ENCODE measurements at places on chromosomes 16 and 17.

- ATAC-seq: no peak
Measured at GRCh38 chr17:15981208-15981607, 18.3 kb downstream of the ZSWIM7 start.

DNA sequence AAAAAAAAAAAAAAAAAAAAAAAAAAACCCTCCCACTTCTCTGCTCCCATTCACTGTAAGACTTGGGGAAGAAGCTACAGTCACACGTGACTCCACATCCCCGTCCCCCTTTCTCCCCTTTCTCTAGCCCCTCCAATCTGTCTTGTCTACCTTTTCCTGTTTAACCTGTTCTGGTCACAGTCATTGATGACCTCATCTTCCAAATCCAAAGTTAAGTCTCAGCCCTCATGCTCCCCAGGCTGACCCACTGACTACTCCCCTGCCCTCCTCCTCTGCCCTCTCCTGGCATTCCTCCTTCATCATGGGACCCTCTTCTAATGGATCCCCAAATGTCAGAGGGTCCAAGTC, 1.6 kb upstream of the CDH5 start:
- no peak for ATAC-seq

GRCh38 chr16:81633147-81633619, 145.9 kb upstream of the PLCG2 start:
- ATAC-seq: no peak

GRCh38 chr16:51129105-51129504, 22.0 kb downstream of the SALL1 start:
- no peak for ATAC-seq

- peak; percentile 75 for ATAC-seq
Measured at GRCh38 chr17:77118251-77118928, 22.4 kb upstream of the SEC14L1 start.

- ATAC-seq: no peak
Measured at GRCh38 chr17:73588301-73588846, 55.9 kb downstream of the SDK2 start.

DNA sequence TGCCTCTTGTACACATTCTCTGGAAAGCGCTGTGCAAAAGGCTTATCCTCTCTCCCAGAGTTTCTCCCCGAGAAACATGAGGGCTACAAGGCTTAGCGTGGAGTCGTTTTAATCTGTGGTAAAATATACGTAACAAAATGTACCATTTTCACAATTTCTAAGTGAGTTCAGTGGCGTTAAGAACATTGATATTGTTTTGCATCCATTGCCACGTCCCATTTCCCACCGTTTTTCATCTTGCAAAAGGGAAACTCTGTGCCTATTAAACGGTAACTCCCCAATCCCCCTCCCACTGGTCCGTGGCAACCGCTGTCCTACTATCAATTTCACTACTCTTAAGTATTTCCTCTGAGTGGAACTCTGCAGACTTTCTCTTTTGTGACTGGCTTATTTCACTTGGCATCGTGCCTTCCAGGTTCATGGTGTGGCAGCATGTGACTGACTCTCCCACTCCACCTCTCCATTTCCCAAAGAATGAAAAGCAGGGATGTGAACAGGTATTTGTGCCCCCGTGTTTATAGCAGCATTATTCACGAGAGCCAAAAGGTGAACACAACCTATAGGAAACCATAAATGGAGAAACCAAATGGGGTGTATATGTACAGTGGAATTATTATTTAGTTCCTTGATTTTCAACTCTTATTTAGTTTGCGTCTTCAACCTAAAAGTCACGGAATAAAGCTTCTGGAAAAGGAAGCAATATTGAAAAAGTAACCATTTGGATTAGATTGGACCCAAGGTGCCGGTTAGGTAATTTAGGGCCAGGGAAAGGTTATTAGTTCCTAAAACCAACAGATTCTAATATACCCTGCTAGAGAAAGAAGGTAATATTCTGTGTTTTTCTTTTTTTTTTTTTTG, 1.1 kb upstream of the USP32 start:
- ATAC-seq: no peak

GRCh38 chr17:67441052-67441895, 64.2 kb downstream of the PITPNC1 start:
- peak; percentile 95 for ATAC-seq

GRCh38 chr17:35341411-35341992, 31.9 kb downstream of the SLFN11 start:
- ATAC-seq: no peak

DNA sequence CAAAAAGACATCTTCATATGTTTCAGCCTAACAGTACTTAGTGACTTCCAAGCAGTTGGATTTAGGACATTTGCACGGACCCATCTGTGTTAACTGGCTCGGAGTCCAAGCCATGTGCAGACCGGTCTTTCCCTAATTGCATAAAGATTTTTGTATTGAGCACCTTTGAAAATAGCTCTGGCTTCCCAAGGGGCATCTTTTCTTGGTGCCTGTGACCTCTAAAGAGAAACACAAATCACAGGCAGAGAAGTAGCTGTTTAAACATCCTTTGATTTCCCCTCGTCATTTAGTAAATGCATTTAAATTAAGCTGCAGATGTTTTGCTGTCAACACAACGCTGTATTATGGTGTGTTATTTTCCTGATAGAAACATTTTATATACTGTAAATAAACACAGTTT, 288.2 kb upstream of the SALL1 start:
- ATAC-seq: no peak

- no peak for ATAC-seq
Measured at GRCh38 chr17:75135946-75136345, 4.4 kb upstream of the NT5C start.

GRCh38 chr16:84177741-84178073, 9.2 kb downstream of the TAF1C start:
- ATAC-seq: peak; percentile 7

DNA sequence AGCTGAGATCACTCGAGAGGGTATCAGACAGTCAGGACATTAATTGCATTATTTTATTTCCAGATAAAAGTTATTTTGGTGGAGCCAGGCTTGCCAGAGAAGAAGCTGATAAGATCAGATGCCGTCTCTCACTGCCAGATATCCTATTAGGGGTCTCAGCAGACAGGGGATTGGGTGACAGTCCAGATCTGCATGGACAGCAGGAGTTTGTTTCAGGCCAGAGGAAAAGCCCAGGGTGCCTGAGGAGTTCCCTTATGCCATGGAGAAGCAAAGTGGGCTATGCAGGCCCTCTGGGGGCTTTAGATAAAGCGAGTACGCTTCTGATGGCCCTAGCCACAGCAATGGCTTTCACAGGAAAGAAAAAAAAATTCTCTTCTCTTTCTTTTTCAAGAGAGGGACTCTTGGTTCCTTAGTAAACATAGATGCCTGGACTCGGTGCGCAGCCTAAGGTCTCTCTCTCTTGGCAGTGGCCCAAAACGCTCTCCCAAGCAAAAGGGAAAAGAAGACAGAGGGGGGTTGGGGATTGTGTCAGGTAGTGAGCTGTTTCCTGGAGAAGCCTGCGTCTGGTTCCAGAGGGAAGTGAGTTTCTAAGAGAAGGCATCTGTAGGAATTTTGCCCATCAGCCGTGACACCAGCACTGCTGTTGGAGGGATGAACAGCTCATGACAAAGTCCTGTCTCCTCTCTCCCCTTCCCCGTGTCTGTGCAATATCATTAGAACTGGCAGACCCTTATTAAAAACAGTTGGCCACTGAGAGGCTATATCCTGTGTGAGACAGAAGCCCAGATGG, 166.3 kb upstream of the FOXF1 start:
- ATAC-seq: peak; percentile 50

DNA sequence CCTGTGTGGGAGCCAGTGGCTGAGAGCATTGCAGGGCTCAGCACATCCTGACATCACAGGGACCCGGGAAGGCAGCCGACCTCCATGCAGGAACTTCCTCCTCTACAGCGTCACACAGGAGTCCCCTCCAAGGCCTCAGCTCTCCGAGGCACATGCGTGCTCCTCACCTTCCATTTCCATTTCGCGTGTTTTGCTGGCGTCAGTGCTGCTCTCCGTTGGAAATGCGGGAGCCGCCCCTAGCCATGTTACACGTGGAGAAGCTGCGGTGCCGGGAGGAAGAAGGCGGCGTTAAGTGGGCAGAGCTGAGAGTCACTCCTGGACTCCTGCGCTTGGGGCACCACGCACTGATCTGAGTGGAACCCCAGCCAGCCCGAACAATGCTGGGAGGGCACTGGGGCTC, 25.2 kb upstream of the CRISPLD2 start:
- ATAC-seq: no peak

- ATAC-seq: no peak
Measured at GRCh38 chr17:71176331-71176730, 944.5 kb upstream of the SOX9 start.

DNA sequence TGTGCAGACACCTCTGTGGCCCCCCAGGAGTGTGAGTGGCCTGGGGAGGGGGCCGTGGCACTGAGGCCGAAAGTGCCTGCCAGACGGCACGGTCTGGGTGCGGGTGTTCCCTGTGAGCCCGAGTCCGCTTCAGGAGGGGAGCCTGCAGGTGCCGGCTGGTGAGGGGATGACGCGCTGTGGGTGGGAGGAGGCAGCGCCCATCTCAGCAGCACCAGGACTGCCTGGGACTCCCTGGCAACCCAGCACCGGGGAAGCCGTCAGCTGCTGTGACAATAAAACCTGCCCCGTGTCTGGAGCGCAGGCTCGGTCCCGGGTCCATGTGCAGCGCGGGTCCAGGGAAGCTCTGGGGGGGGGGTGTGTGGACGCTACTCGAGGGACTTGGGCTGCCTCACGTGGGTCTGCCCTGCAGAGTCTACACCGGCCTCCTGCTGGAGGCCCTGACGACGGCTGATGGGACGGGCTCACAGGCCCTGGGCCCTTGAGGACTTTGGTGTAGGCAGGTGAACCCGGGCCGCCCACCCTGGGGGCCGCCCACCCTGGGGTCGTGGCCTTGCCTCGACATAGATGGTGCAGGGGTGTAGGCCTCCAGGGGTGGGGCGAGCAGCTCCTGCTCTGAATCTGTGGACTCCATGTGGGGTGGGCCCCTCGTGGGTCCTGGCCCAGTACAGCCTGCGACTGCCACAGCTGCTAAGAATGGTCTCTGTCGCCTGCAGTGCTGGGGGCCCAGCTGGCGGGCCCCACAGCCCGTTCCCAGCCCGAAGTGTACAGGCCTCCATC, 5.9 kb upstream of the RAB40C start:
- no peak for ATAC-seq

DNA sequence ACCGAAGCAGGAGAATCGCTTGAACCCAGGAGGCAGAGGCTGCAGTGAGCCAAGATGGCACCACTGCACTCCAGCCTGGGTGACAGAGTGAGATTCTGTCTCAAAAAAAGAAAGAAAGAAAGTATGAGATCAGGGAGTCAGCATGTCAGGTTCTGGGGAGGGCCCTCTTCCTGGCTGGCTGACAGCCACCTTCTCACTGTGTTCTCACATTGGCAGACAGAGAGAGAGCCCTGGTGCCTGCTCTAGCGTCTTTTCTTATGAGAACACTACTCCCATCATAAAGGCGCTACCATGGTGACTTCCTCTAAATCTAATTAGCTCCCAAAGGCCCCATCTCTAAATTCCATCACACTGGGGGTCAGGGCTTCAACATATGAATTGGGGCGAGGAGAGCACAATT, 27.6 kb upstream of the RBBP6 start:
- peak; percentile 75 for ATAC-seq

DNA sequence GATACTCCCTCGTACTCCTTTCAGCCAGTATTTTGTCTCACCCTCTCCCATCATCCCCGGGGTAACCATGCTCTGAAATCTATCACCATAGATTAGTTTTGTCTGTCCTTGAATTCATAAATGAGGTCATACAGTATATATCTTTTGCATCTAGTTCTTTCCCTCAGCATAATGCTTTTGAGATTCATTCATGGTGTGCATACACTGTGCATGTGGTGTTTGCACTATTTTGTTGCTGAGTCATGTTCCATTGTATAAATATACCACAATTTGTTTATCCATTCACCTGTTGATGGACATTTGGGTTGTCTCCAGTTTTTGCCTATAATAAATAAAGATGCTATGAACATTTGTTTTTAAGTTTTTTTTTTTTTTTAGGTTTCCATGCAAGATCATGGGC, 34.2 kb upstream of the NLRP1 start:
- peak; percentile 68 for ATAC-seq

DNA sequence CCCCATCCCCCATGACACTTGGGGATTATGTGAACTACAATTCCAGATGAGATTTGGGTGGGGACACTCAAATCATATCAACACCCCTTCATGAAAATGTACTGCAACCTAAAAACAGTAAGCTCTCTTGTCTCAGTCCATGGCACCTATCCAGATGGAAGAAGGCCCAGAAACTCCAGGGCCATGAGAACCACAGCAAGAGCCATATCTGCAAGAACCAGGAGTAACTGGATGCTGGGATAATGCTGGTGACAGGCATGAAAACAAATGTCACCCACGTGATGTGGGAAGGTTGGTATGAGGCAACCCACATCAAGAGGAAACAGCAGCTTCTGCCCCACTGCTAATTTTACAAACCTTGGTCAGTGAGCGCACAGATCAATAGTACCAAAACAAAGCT, 400.1 kb upstream of the ERCC4 start:
- no peak for ATAC-seq

Measured in motor neuron (in vitro differentiated cells).